OCI-LY7 (cell line): ENCODE measurements at places on chromosomes 2 and 18. TPM values are rescaled to one million over a fixed set of nuclear protein-coding genes. Genes with fewer than 3 reads are reported as not detected.
A peak's percentile ranks its signal among the peaks of the same experiment; 100 is the strongest.

GRCh38 chr2:190742431-190742830 is 93.5 kb downstream of the NAB1 start:
- no peak for DNase-seq

DNA sequence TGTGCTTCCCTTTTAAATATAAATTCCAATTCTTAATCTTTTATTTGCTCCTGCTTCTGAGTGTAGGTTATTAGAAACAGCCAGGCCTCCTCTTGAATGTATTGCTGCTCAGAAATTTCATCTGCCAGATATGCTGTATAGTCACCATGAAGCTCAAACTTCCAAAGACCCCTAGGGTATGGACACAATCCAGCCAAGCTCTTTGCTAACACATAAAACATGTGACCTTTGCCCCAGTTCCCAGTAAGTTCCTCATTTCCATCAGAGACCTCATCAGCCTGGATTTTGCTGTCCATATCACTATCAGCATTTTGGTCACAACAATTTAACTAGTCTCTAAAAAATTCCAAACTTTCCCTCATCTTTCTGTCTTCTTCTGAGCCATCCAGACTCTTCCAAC is 75.2 kb downstream of the MAP2 start:
- DNase-seq, result no peak

DNA sequence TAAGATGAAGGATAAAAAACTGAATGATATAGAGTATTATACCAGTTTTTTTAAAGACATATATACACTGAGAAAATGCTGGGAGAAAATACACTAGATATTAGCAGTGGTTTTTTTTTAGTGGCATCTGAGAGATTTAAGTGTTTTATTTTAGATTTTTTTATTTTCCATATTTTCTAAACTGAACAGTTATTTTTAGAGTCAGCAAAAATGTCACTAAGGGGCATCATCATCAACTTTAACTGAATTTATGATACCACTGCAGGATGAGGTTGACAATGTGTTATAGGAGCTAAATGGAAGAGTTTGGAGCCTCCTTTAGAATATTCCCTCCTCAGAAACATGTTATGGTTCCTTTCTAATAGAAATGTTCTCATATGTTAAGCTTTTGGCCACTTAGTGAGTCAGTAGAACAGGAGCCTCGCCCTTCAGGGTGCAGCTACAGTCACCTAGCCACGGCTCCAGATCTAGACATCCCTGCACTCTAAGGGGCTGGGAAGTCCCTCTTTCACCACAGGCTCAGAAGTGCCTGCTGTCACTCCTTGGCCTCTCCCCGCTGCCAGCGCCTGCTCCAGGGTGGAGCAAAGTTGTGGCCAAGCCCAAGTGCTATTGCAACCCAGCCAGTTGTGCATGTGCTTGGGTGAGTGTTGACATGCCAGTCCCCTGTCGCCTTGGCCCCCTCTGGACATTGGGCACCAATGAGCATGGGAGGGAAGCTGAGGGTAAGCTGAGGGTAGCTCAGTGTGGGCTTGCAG is 210.7 kb upstream of the RASGRP3 start:
- DNase-seq, result no peak

DNA sequence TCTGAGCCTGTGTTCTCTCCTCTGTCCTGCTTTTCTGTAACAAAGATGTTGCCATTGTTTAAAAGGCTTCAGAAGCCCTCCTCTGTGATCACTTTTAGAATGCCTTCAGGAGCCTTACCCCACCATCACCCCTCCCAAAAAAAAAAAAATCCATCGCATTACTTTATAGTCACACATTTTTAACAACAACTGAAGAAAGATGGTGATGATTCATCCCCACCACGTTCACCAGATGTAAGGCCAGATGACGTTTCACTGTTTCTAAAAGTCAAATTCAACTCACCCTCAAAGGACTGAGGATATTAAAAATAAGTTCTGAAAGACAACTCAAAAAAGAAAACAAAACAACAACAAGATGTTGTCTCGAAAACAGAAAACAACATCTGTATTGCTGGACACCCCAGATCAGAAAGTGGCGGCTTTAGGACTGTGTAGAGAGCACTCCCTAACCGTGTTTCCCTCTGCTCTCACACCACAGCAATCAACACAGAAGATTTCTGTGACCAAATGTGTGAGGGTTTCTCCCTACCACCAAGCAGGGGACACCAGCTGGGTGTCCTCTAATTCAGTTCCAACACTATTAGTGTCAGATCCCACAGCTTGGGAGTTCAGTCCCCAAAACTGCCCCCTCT is 61.9 kb upstream of the CREB1 start:
- DNase-seq, result no peak

GRCh38 chr2:159908623-159909022 is 110.6 kb upstream of the CD302 start:
- DNase-seq, result no peak

GRCh38 chr2:76175295-76175694 is 464.6 kb upstream of the GCFC2 start:
- DNase-seq, result no peak

DNA sequence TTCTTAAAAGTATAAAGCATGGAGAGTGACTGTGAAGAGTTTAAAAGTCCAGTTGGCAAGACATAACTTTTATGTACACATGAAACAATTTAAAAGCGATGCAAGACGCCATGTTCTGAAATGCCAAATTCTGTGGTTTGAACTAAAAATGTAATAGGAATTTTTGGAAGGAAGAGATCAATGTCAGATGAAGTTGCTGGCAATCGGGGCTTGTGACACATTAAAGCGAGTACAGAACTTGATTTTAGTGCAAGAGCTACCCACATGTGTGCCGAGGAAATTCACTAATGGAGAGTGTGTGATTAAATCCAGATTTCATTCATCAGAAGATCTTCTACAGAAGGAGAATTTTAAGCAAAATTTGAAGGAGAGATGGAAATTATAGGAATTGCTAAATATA is 220.2 kb upstream of the CCDC68 start:
- no peak for DNase-seq

DNA sequence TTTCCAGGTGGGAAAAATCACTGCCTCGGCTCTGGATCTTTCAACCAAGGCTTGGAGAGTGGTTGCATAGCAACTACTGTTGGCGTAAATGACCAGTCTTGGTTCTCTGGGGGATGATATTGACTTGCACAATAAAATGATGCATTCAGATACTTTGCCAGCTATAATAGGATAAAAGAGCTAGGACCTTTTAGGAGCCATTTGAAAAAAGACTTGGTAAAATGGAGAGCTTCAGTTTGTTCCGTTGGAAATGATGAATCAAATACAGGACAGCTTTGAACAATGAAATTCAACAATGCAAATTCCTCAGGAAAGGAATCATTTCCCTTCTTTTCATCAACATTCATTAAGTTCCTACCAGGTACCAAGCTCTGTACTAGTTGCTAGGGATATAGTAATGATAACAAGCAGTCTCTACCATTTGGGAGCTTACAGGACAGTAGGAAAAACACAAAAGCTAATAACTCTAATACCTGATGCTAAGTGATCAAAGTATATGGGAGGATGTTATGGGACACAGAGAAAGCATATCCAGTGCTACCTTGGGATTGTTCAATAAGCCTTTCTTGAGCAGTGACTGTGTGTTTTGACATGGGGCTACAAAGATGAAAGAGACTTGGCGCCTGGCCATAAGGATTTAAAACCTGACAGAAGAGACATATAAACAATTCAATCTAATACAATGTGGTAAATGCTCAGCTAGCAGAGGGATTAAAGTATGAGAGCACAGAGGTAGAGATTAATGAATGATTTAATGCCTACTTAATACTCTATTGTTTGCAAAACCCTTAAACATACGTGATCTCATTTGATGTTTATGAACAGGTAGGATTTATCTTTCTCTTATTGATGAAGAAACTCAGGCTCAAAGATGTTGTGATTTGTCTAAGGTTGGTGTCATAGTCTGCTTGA is 110.7 kb downstream of the QPCT start:
- no peak for DNase-seq

DNA sequence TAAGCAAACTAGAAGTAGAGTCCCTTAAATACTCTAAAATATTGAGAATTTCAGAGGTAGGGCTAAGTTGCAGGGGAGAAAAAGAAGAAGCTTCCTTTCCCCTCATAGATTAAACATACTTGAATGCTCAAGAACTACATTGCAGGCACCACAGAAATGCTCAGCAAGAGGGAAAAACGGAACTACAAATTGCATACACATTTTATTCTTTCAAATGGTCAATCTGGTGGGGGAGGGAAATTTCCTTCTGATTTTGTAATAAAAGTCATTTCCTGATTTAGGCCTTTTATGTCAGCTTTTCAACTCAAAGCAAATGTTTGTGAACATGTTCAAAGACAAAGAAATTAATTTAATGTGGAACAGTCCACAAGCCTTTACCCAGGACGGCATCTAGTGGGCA is 33.0 kb downstream of the FARSB start:
- no peak for DNase-seq

GRCh38 chr2:52467189-52467588 is 1300.4 kb upstream of the CHAC2 start:
- no peak for DNase-seq

GRCh38 chr2:74573747-74574562 is 19.4 kb downstream of the DOK1 start:
- DNase-seq, result peak; percentile 33

- no peak for DNase-seq
These were observed 654.9 kb downstream of the ADCYAP1 start for GRCh38 chr18:1559563-1559962.

GRCh38 chr2:112818094-112818902 is 18.3 kb downstream of the IL1B start:
- no peak for DNase-seq

DNA sequence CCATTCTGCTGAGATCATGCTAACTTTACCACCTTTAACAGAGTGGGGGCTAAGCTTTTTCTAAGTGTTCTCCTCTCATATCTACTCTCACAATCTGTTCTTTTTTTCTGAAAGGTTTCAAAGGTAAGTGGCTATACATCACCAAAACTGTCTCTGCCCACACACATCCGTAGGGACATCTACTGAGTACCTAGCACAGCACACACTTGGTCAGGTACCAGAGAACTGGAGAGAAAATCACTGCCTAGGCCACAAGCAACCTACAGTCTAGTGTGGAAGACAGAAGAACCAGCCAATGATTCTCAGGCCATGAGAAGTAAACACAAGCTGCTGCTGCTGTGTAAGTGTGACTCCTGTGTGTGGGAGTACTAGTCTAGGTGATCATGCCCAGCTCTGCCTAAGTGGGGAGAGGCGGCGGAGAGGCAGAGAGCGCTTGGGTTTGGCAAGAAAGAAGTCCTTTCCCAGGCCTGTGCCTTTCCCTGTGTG is 176.1 kb upstream of the ZFP36L2 start:
- DNase-seq, result no peak

DNA sequence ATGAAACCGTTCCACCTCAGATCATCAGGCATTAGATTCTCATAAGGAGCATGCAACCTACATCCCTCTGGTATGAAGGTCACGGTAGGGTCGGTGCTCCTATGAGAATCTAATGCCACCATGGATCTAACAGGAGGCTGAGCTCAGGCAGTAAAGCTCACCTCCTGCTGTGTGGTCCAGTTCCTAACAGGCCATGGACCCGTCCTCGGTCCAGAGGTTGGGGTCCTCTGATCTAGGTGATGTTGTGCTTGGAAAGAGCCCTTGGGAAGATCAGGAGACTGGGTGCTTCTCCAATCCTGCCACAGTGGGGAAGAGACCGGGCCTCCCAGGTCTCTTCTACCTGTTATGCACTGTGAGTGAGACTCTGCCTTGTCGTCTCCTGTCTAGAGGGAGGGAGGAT is 104.6 kb downstream of the ACKR3 start:
- no peak for DNase-seq

GRCh38 chr2:133130548-133131246 is 437.6 kb downstream of the NCKAP5 start:
- DNase-seq, result no peak

- no peak for DNase-seq
These were observed 385.0 kb upstream of the KLHL29 start for GRCh38 chr2:22999951-23000350.

DNA sequence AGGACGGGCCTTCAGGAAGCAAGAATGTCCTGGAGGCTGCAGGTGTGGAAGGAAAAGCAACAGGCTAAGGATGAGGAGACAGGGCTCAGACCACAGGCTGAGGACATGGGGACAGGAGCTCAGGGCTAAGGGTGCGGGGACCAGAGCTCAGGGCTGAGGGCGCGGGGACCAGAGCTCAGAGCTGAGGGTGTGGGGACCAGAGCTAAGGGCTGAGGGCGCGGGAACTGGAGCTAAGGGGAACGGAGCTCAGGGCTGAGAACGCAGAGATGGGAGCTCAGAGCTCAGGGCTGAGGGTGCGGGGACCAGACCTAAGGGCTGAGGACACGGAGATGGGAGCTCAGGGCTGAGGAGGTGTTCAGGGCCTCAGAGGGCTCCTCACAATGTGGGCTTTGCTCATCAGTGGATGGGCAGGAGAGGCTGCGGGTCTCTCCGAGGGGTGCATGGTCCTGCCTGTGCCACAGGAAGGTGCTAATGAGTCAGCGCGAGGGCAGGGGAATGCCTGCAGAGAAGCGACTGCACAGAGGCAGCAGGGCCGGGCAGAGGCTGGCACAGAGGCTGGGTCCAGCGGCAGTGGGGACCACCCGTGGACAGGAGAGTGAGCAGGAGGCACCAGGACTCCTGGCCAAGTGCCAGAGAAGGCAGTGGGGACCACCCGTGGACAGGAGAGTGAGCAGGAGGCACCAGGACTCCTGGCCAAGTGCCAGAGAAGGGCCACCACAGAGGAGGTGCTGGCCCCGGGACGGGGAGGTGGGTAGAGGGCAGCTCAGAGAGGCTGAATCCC is 271.7 kb downstream of the TWIST2 start:
- no peak for DNase-seq

DNA sequence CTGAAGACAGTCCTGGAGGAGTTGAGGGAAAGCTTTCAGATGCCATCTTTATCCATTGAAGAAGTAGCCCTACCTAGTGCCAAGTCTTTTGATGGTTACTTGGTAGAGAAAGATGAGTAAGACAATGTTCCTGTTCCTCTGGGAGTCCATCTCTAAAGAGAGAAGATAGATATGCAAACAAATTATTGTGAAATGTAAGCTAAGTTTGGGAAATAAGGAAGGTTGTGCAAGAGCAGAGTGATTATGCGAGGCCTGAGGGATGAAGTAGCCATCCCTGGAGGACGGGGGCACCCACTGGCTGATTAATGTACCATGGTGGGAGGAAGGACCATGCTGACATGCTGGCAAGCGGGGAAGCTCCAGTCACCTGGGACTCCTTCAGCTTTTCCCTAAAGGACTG is 994 bp upstream of the DTNA start:
- no peak for DNase-seq

GRCh38 chr2:62303788-62304187 is 107.9 kb downstream of the B3GNT2 start:
- no peak for DNase-seq

RAB31 gene
- not detected in 2 replicates for total RNA-seq

COL4A3 gene
- total RNA-seq, result 7.2 and 10.9 TPM in 2 replicates

TUBB8B gene
- not detected in 2 replicates for total RNA-seq

PKDCC gene
- not detected in 2 replicates for total RNA-seq

ZNF396 gene
- 0.87 and 1.1 TPM in 2 replicates for total RNA-seq

CYP27C1 gene
- total RNA-seq, result not detected in 2 replicates

RBKS gene
- 1.0 and 1.1 TPM in 2 replicates for total RNA-seq

ZAP70 gene
- 39.8 and 40.8 TPM in 2 replicates for total RNA-seq

TRIM54 gene
- total RNA-seq, result 13.6 and 18.8 TPM in 2 replicates

IL1RL2 gene
- total RNA-seq, result not detected in 2 replicates
